ENCODE measurements at places on chromosomes 16 and 17. TPM values are rescaled to one million over a fixed set of nuclear protein-coding genes. Genes with fewer than 3 reads are reported as not detected.

The CORO6 gene
- total RNA-seq = 12.7 TPM

The OR2C1 gene
- total RNA-seq = not detected

The MYL4 gene
- total RNA-seq = 0.72 TPM

The ADGRG1 gene
- total RNA-seq = 0.29 TPM

The RNF43 gene
- under 0.01 TPM for total RNA-seq

The PDK2 gene
- total RNA-seq = 43.4 TPM

The SLC35G3 gene
- not detected for total RNA-seq

The CCDC40 gene
- 11.8 TPM for total RNA-seq

The RNF222 gene
- not detected for total RNA-seq

The KRTAP4-4 gene
- not detected for total RNA-seq

The ABCC11 gene
- total RNA-seq = under 0.01 TPM

The HSF5 gene
- total RNA-seq = under 0.01 TPM

The KRTAP2-3 gene
- total RNA-seq = not detected

The EFNB3 gene
- 1.8 TPM for total RNA-seq

The PRM1 gene
- total RNA-seq = not detected

The PRR11 gene
- 418 TPM for total RNA-seq

The TERB1 gene
- total RNA-seq = 0.36 TPM
